Right renal cortex interstitium (tissue), 3 donors: ENCODE measurements at places on chromosomes 5 and 9. TPM values are rescaled to one million over a fixed set of nuclear protein-coding genes. Genes with fewer than 3 reads are reported as not detected.

The HARS1 gene
- polyA plus RNA-seq, result 71.7 TPM

The GAS1 gene
- polyA plus RNA-seq, result 47.7 TPM

The SH3RF2 gene
- polyA plus RNA-seq, result 3.8 TPM

The CNTNAP3 gene
- 5.6 TPM for polyA plus RNA-seq

The UGT3A2 gene
- 15.8 TPM for polyA plus RNA-seq

The CLIC3 gene
- not detected for polyA plus RNA-seq

The RMRP gene
- polyA plus RNA-seq, result not detected

The PCDHGB1 gene
- polyA plus RNA-seq, result 2.1 TPM

The ERMP1 gene
- polyA plus RNA-seq, result 56.8 TPM

The PCDHGA7 gene
- 2.3 TPM for polyA plus RNA-seq

The GDA gene
- polyA plus RNA-seq, result 0.43 TPM

The TAF1L gene
- 0.10 TPM for polyA plus RNA-seq

The ESM1 gene
- 15.6 TPM for polyA plus RNA-seq

The TPRN gene
- polyA plus RNA-seq, result 15.5 TPM

The FOXD1 gene
- polyA plus RNA-seq, result 9.1 TPM

The BASP1 gene
- polyA plus RNA-seq, result 94.4 TPM

The CDX1 gene
- polyA plus RNA-seq, result 0.89 TPM

The ATOSB gene
- polyA plus RNA-seq, result 11.8 TPM

The TEX48 gene
- not detected for polyA plus RNA-seq

The ELOVL7 gene
- 19.6 TPM for polyA plus RNA-seq

The MEIKIN gene
- 0.19 TPM for polyA plus RNA-seq

The GCNT1 gene
- 5.4 TPM for polyA plus RNA-seq

The ARRDC3 gene
- polyA plus RNA-seq, result 159 TPM
